ENCODE measurements at places on chromosomes 11 and 22.

DNA sequence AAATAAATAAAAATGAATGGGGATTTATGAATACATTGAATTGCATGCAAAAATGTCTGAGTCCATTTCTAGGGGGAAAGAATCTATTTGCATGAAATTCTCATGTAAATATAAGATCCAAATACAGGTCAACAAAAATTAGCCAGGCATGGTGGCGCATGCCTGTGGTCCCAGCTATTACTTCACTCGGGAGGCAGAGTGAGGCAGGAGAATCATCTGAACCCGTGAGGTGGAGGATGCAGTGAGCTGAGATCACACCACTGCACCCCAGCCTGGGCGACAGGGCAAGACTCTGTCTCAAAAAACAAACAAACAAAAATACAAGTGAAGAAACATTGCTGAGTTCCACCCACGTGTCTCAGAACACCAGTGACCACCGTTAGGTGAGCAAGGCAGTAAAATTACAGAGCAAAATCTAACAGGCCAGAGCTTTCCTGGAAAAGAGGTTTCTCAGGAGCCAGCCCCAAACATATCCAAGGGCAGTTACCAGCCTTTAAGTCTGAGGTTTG, 17.3 kb downstream of the PACSIN2 start:
- no peak for DNase-seq

GRCh38 chr11:77154381-77155081, 26.5 kb downstream of the MYO7A start:
- DNase-seq = peak; percentile 82

- no peak for DNase-seq
Measured at GRCh38 chr22:30596886-30597285, 5.2 kb upstream of the PES1 start.

- DNase-seq = peak; percentile 86
Measured at GRCh38 chr22:24894998-24895397, 51.5 kb downstream of the LHFPL7 start.

DNA sequence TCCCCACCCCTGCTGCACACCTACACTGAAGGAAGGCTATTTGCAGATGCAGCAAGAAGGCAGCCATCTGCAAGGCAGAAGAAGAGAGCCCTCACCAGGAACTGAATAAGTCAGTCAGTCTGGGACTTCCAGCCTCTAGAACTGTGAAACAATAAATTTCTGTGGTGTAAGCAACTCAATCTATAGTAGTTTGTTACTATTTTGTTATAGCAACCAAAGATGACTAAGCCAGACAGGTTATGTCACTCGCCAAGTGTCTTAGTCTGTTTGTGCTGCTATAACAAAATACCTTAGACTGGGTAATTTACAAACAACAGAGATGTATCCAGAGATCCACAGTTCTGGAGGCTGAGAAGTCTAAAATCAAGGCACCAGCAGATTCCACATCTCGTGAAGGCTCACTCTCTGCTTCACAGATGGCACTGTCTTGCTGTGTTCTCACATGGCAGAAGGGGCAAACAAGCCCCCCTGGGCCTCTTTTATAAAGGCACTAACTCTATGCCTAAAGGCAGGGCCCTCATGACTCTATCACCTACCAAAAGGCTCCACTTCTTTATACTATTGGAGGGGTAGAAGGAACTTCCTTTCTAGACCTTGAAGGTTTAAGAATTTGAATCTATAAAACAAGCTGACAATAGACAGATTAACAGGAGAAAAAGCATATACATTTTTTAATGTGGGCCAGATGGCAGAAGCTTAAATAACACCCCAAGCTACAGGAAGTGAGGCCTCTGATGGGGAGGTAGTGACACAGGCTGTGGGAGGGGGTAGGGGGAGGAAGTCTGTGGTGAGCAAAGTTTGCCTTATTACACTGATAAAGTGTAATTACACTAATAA, 12.3 kb downstream of the APOL6 start:
- DNase-seq = no peak

GRCh38 chr11:81495699-81496292, 1237.9 kb downstream of the FAM181B start:
- no peak for DNase-seq

DNA sequence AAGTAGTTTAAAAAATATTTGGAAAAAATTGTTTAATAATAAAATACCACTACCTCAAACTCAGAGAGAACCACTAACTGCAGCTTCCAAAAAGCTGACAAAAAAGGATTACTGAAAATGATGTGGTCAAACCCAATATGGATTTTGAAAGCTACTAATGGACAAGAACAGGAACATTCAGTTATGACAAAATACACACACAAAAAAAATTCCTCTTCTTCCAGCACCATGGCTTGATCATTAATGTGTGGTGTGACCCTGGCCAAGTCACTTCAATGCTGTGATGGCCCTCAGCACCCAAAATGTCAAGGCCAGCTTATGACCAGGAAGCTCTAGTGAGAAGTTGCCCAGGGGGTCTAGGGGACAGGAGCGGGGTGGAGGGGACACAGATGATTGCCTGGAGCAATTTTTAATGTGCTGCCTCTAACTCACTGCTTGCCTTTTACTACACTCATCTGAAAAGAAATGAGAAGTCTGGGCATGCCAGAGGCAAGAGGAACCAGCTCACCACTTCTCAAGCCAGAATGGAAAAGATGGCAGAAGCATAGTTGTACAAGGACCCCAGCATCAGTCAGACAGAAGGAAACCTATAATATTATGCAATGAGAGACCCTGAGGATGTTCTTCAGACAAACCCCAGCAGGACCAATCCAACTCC, 2.2 kb downstream of the SMCO4 start:
- no peak for DNase-seq

GRCh38 chr22:47088480-47089158, 326.2 kb downstream of the TBC1D22A start:
- DNase-seq = no peak

DNA sequence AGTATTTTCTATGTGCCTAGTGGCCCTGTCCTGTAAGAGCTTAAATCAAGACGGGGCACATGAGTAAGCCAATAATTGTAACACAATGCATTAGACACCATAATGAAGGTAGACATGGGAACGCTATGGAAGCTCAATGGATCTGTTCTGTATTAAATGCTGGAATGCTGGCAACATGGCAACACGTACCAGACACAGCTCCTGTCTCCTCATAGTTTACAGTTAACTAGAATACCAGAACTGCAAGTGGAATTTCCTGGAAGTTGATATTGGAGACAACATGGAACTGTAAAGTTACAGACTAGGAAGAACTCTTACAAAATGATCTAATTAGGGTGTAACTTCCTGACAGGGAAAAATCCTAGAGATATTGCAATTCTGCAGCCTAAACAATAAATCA, 12.4 kb downstream of the P4HA3 start:
- DNase-seq = no peak

DNA sequence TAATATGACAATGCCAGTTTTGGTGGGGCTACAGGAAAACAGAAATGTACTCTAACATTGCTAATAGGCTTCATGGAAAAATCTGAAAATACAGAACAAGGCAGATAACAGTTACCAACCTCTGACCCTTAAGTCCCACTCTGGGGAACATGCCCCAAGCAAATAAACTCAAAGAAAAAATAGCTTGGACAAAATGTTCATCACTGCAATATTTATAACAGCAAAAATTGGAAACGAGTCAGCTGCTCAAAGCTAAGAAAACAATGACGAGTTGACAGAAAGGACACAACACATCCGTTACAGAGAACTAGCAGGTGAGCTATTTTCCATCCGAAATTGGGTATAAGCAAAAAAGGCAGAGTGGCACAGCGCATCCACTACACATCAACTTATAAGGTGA, 70.5 kb downstream of the PACSIN2 start:
- no peak for DNase-seq

GRCh38 chr11:66881927-66882452, 25.1 kb downstream of the LRFN4 start:
- DNase-seq = peak; percentile 20

GRCh38 chr11:61714916-61715315, 34.7 kb downstream of the DAGLA start:
- DNase-seq = no peak

DNA sequence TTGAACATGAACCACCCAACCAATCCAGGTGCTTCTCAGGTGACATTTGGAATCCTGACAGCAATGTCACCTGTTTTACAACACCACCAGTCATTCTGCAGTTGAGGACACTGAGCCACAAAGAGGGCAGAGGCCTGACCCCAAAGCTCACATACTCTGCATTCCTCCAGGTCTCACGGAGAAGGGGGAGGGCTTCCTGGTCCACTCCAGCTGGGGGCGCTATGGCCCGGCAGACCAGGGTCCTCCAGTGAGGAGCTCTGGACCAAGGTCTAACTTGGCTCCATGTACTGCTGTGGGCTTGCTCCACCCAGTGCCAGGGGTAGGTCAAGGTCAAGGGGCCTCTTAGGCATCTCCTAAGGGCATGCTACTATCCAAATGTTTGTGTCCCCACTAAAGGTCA, 1.5 kb upstream of the PNPLA3 start:
- no peak for DNase-seq

GRCh38 chr11:65503368-65503948, 4.6 kb downstream of the MALAT1 start:
- DNase-seq = no peak

- DNase-seq = no peak
Measured at GRCh38 chr22:26547426-26547825, 35.2 kb upstream of the TFIP11 start.

DNA sequence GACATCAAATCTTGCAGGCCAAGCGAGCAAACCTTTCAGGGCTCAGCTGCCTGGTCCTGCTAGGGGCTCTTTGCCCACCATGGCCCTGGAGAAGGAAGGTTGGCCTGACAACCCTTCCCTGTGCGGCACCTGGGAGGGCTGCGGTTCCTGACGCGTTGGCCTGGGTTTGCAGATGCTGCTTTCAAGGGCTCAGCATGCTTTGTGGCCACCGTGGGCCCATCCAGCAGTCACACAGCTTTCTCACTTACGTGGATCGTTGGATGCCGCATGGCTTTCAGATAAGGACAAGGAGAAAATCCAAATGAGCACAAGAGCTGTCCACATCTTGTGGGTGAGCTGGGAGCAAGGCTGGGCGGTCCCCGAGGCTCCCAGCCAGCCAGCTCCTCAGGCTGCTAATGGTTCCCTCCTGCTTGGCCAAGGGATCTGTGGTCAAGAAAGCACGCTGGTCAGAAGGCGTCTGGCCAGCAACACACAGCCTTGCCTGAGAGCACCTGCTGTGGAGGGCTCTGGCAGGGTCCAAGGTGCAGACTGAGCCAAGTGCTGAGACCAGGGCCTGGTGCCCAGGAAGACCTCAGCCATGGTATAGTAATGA, 8.2 kb downstream of the C11orf24 start:
- peak; percentile 74 for DNase-seq

DNA sequence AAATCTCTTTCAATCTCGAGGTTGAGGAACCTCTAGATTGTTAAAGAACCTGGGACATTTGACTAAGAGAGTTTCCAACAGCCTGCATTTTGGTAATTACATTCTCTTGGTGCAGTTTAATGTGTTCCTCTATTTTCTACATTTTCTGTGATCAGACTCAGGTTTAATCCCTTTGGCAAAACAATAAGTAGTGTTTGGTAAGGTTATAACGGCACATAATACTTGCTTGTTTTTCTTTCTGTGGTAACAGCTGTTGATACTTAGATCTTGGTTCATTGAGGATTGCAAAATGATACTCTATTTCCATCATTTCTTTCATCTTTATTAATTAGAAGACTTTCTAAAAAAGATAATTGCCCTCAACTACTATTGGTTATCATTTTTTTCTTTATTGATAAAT, 271.3 kb downstream of the SBF2 start:
- no peak for DNase-seq

GRCh38 chr11:118961591-118961990, 5.5 kb downstream of the UPK2 start:
- DNase-seq = no peak

DNA sequence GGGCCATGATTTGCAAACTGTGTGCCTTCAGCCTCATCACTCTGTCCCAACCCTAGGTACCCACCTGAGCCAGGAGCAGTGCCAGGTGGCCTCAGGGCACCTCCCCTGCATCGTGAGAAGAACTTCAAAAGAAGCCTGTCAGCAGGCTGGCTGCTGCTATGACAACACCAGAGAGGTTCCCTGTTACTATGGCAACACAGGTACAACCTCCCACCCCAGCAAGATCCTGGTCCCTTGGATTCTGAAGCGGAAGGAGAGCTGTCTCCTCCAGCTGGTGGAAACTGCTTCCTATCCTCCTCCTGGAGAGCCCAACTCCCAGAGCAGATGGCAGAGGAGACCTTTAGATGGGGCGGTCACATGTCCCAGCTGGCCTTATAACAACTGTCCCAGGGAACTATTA, 2.9 kb downstream of the ZP1 start:
- DNase-seq = no peak

- DNase-seq = peak; percentile 75
Measured at GRCh38 chr11:72738199-72739141, 13.7 kb downstream of the ARAP1 start.

DNA sequence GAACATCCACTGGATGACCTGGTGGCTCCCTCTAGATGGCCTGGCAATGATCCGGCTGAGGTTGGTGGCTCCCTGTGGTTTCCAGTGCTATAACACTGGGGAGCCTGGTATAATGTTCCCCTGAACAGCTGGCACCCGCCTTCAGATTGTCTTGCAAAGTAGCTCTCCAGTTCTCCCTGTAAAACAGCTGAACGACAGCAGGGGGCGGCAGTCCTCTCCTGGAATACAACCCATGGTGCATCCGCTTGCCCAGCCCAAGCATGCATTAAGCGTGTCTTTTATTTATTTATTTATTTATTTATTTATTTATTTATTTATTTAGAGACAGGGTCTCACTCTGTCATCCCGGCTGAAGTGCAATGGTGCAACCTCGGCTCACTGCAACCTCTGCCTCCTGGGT, 258.9 kb downstream of the BUD13 start:
- no peak for DNase-seq

- no peak for DNase-seq
Measured at GRCh38 chr11:56396047-56396446, 16.4 kb upstream of the OR5AL1 start.

GRCh38 chr11:47241841-47242301, 6.7 kb downstream of the ACP2 start:
- no peak for DNase-seq

DNA sequence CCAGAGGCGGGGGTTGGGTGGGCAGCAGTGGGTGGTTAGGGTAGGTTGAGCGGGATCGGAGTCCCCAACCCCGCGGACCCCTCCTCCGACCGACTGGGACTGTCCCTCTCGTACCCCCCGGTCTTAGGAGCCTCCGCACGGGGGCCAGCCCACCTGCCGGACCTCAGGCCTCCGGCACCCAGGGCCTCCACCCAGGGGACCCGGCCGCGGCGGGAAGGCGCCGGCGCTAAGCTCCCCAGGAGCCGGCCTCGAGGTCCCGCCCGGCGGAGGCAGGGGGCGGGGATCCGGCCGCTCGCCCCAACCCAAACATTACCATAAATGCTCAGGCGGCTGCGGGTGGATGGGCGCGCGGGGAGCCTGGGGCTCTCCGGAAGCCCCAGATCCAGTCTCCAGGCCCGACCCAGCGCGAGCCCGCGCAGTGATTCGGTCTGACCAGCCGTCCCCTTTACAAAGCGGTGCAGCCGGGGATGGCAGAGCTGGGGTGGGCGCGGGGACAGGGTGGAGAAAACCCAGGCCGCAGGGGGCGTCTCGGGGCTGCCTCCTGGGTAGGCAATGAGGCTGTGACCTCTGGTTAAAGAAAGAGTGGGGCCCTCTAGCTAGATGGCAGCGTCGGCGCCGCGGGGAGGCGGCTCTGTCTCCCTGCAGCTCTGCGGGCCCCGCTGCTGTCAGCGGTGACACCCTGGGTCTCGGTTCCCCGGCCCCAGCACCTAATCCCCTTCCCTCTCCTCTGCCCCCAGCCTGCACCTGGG, 4.0 kb upstream of the MCAM start:
- DNase-seq = peak; percentile 91
